Tongue (tissue), 3 donors: ENCODE measurements at places on chromosomes 1 and 21. TPM values are rescaled to one million over a fixed set of nuclear protein-coding genes. Genes with fewer than 3 reads are reported as not detected.

GRCh38 chr1:38088366-38088765 is 41.8 kb upstream of the POU3F1 start:
- DNase-seq, result peak; percentile 63

- no peak for DNase-seq
Observed at GRCh38 chr1:224873434-224874369, 55.8 kb upstream of the DNAH14 start.

DNA sequence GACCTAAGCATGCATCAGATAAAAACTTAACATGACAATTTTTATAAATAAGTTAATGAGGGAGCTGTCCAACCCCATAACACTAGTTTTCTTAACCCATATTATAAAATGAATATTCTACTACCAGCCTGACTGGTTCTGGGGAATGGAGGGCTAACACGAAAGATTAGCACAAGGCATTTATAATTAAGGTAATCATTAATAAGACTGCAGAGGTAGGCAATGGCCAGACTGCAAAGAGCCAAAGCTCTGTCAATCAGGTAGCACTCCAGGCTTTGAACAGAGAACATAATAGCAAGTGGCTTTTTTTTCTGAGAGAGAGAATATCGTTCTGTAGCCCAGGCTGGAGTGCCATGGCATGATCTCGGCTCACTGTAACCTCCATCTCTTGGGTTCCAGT is 20.6 kb upstream of the TMEM35B start:
- DNase-seq, result no peak

GRCh38 chr1:30737357-30738039 is 14.1 kb upstream of the MATN1 start:
- DNase-seq, result no peak

DNA sequence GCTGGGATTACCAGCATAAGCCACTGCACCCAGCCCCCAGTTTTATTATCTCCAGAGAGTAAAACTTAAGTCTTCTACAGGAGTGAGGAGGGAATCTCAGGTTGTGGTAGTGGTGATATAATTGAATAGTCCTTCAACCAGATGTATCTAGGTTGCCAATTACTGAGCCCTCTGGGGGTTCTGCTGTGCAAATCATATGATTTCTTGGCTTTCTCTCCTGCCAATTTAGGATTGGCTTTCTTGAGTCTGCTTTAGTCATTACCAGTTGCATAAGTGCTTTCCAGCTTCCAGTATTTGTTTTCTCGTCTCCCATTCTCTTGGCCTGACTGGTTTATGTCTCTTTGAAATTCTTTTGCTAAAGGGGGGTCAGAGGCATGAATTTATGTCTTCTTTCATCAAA is 11.1 kb downstream of the CPT2 start:
- DNase-seq, result no peak

GRCh38 chr1:107457989-107458388 is 317.1 kb downstream of the NTNG1 start:
- DNase-seq, result no peak

GRCh38 chr1:205259324-205259832 is 31.6 kb downstream of the TMCC2 start:
- peak; percentile 41 for DNase-seq

GRCh38 chr1:227869279-227869842 is 53.9 kb downstream of the PRSS38 start:
- DNase-seq, result no peak

DNA sequence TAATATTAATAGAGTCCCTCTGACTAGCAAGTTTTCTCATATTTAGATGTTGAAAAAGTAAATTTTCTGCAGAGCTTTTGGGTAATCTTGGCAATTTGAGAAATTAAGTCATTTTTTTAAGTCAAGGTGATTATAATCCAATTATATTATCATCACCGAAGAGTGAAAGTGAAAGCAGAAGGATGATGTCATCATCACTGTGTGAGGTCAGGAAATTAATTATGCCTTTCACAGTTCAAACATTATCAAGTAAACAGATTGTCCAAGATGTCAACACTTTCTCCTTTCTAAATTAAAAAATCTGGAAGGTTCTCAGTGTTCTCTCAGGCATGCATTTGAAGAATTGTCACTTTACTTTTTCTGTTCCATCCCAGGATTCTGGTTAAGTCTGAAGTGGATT is 296.0 kb downstream of the TBX15 start:
- no peak for DNase-seq

DNA sequence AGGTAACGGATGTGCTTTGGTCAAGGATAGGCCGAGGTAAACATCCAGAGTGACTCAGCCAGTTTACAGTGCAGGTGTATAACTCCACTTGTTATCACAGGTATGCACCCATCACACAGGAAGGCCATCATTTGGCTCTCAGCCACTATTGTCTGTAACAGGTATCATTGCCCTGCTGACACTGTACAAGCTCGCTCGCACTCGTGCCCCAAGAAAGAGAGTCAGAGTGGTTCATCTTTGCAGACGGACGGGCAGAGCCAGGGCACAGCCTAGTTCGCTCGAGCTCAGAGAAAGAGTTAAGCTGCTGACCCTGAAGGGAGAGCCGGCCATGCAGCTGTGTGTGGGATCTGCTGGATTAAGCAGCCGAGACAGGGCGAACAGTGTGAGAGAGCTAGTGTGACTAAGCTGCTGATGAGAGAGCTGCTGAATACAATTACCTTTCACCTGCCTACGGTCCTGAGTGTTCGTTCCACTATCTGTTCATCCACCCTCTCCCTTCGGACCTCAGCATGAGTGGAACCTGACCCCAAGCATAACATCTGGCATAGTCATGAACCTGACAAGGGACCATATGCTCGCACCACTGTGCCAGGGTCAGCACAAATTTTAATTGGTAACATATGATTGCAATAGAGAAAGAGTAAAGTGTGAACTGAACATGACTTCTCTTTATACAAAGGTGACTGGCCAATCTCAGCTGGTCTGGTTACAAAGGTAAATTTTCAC is 27.0 kb upstream of the LYPD8 start:
- no peak for DNase-seq

GRCh38 chr1:184255560-184255959 is 131.3 kb upstream of the C1orf21 start:
- peak; percentile 61 for DNase-seq

DNA sequence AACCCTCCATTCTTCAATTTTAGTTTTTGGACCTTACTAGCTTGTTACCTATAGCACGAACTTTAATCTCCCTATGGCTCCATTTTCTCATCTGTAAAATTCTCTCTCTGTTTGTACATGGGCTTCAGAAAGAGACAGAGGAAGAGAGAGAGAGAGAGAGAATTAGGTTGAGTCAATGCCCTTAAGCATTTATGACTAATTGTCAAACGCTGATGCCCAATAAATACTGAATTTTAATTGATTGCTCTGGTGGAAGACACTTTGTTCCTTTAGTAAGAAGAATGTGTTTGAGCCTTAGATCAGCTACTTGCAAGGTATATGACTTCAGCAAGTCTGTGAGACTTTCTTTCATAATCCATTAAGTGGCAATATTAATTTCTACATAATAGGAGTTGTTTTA is 743.1 kb upstream of the ADGRL4 start:
- DNase-seq, result no peak

DNA sequence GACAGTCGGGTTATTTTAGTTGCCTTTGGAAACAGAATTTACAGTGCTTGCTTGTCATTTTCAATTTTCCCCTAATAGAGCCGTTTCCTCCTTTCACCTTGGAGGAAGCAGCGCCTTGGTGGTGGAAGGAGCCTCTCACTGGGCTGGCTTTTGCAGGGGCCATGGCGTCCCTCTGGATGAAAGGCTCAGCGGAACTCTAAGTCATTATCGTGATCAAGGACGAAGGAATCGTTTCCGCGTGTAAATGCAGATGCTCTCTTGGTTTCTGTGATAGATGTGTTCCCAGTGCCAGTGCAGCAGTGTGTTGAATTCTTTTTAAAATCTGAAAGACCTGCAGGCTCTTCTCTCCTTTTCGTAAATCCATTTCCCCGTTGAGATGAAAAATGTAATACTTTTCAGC is 126.2 kb upstream of the LMO4 start:
- no peak for DNase-seq

DNA sequence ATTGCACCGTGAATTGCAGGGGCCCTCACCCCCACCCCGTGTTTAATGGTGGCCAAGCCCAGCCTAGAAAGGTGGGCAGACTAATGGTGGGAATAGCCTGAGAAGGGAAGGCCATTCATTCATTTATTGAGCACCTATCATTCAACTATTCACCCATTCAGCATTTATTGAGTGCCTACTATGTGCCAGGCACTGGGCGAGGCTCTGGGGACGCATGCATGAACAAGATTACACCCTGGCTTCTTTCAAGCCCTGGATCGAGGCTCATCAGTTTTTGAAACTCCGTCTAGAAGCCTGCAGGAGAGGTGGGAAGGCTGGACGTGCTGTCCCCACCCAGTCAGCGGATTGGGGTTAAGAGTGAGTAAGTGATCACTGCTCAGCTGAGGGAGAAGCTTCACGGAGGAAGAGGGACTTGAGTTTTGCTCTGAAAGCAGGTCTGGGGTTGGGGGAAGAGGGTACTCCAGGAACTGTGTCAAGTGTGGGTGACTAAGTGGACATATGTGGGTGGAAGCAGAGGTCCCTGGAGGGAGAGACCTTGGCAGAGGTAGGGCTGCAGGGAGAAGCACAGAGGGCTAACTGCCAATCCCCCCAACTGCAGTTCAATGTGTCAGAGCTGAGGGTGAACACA is 35.6 kb downstream of the MEF2D start:
- DNase-seq, result no peak

The NUDT17 gene
- total RNA-seq, result 14.0 TPM

The KLHDC7A gene
- 0.31 TPM for total RNA-seq

The RAB29 gene
- total RNA-seq, result 5.9 TPM

The DCAF6 gene
- 150 TPM for total RNA-seq

The TMPRSS2 gene
- total RNA-seq, result 6.1 TPM
